Activated CD4-positive, alpha-beta T cell treated with anti-CD3 and anti-CD28 coated beads for 1 hour (primary cell): ENCODE measurements at places on chromosomes 1 and 21.

DNA sequence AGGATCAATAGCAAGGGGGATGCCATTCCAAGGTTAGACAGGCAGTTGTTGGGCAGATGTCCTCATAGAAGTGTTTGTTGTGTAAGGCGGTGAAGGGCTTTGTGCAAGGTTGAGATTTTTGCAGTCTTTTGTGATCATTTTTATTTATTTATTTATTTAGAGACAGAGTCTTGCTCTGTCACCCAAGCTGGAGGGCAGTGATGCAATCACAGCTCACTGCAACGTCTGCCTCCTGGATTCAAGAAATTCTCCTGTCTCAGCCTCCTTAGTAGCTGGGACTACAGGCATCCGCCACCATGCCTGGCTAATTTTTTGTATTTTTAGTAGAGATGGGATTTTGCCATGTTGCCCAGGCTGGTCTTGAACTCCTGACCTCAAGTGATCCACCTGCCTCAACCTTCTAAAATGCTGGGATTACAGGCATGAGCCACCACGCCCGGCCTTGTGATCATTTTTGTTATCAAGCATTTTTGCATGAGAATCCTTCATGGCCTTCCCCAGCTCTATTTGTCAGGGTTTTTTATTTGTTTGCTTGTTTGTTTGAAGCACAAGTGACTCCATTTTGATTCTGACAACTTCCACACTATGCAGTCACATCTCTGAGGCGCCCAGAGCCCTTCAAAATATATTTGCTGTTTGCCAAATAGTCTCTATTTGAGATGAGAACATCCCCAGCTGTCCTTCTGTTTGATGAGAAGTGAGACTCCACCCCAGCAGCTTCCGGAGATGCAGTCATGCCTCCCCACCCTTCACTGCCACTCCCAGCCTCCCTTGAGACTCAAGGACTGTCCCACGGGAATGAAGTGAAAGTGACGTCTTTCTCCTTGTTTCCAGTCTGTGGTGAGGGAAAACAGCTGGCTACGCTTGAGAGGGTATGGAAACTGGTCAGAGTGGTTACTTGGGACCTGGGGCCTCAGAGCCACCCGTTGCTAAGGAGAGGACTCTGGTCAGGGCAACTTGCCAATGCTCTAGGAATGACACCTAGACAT is 38.0 kb downstream of the TMEM50B start:
- DNase-seq: no peak

GRCh38 chr1:150992626-150993025 is 10.5 kb downstream of the ANXA9 start:
- no peak for DNase-seq

DNA sequence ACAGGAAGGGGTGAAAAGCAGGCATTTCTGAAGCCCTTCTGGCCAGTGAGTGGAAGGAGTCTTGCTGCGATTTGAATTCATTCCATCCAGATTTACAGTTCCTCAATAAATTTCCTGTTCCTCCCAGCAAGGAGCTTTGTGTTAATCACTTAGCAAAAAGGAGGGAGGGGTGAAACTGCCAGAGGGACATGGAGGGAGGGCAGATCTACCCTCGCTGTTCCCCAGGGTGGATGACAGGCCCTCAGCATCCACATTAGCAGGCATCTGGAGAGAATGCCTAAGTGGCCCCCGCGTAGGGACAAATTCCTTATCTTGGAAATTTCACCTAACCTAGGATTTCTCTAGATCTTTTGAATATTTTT is 1.2 kb downstream of the ETV3 start:
- no peak for DNase-seq

- no peak for DNase-seq
Observed at GRCh38 chr1:15056515-15057285, 96.8 kb upstream of the TMEM51 start.

- no peak for DNase-seq
Observed at GRCh38 chr1:84363622-84364021, 34.7 kb upstream of the DNASE2B start.

- DNase-seq: no peak
Observed at GRCh38 chr1:154735061-154735803, 127.2 kb upstream of the ADAR start.
